ENCODE measurements at places on chromosomes 4 and X.

- DNase-seq: no peak
These were observed 83.8 kb downstream of the EGF start for GRCh38 chr4:109996526-109996925.

- no peak for DNase-seq
These were observed 259.1 kb upstream of the SLIT2 start for GRCh38 chr4:19992471-19993093.

- no peak for DNase-seq
These were observed 115.4 kb upstream of the ESX1 start for GRCh38 chrX:104370089-104370488.

DNA sequence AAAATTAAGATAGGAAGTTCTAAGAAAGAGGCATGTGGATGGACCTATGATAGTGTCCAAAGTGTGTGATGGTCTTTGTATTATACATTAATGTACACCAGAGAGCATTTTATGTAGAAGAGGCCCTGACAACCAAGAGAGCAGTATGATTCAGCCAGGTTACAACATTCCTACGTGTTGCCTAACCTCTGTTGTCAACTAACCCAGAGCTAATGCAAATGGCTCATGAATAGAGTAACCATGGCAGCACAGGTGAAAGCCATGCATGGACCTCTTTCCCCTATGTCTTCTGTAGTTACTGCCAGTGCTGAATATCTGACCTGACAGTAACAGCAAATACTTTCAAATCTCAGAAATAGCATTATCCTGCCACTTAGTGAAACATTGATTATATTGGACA is 255.6 kb downstream of the NDST4 start:
- DNase-seq: no peak

DNA sequence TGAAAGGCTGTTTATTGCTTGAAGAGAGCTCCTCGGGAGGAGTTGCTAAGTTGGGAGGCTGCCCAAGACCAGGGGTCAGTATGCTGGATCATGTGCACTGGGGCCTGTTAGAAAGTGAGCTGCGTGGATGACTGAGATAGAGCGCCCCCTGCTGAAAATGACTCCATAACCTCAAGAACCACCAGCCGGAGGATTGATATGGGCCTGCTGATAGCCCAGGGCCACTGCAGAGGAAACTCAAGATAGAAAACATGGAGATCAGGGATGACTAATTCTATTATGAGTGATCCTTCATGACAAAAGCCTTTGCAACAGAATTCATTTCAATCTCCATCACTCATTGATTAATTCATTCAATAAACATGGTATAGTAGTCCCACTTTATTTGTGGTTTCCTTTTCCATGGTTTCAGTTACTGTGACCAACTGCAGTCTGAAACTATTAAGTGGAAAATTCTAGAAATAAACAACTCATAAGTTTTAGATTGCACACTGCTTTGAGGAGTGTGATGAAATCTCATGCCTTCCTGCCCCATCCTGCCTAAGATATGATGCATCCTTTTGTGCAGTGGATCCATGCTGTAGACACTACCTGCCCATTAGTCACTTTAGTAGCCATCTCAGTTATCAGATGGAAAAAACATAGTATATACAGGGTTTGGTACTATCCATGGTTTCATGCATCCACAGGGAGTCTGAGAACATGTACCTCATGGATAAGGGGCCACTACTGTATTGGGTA is 126.7 kb upstream of the MBNL3 start:
- DNase-seq: no peak

DNA sequence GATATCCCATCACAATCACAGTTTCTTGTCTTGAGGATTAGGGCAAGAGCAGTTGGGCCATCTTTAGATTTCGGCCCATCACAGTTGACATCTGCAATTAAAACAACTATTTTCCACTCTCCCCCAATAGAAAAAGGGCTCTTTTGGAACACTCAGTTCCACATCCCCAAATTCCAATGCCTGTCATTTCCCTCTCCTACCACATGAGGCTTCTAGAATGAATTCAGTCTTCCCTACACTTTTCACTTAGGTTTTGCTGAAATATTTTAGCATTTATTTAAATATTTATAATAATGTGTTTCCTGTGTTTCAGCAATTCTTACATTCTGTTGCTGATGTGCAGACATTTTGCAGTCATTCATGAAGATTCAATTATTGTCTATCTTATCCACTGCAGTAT is 118.4 kb downstream of the COX18 start:
- no peak for DNase-seq

All from HFF-Myc (cell line).